ENCODE measurements at places on chromosomes 5 and 9. TPM values are rescaled to one million over a fixed set of nuclear protein-coding genes. Genes with fewer than 3 reads are reported as not detected.

PDE6A gene
- total RNA-seq, result 0.05 TPM

DNA sequence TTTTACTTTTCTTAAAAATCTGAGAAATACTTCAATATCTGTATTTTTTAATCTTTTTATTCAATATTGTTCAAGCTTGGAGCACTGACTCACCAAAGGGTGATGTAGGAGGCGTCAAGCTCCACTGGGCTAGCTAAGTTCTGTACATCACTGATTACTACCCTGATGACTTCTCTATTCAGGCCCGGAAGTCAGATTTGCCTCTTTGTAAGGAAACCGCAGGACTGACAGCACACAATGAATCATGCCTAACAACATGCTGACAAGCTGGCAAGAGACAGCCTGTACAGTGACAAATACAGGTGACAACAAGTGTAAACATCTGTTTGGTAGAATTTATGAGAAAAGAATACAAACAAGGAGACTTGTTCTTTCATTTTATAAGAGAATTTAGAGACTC is 627.9 kb upstream of the RORB start:
- DNase-seq, result no peak

CYSRT1 gene
- 0.37 TPM for total RNA-seq

DNA sequence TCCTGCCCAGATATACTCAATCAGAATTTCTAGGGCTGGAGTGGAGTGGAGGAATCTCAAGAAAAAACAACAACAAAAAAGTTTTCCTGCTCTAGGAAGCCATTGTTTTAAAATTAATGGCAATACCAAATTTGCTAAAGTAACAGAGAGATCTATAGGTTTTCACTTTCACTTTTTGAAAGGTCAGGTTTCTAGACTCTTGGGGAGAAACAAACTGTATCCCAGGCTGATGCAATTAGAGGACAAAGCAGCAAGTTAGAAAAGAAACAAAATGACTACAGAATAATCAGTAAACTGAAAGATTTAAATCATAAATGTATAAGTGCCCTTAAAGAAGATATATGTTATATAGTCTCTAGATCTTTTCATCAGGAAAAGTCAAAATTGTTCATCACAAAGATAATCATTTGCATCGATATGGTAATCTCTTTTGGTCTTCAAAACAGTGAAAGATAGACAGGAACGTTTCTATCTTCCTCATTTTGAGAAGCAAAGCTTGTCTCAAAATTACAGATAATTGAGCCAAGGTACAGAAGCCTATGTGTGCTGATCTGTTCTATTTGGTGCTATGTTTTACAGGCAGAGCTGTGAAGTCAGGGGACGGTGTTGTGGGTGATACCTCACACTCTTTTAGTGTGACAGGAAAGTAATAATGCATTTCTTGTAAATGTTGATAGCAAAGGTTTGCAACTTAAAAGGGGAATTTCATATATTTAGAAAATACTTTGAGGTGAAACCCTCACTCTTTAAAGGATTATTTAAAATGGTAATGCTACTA is 1746.6 kb upstream of the C9orf72 start:
- no peak for DNase-seq

DNA sequence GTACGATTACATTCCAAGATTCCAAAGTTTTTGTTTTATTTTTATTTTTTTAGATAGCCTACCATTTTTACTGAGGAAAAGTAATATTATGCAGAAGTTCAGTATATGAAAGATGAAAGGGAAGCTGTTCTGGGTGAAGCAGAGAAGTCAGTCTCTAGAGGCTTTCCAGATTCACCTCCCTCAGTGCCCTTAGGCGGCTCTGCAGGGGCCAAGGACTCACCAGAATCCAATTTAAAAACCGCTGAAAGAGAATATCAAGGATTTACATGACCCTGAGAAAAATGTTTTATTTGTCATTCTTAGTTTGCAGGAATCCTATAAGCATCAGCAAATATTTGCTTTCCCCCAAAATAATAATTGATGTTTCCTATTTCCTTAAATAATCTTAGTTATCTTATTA is 1084.6 kb upstream of the ARRDC3 start:
- no peak for DNase-seq

UBE2B gene
- 51.4 TPM for total RNA-seq

DNA sequence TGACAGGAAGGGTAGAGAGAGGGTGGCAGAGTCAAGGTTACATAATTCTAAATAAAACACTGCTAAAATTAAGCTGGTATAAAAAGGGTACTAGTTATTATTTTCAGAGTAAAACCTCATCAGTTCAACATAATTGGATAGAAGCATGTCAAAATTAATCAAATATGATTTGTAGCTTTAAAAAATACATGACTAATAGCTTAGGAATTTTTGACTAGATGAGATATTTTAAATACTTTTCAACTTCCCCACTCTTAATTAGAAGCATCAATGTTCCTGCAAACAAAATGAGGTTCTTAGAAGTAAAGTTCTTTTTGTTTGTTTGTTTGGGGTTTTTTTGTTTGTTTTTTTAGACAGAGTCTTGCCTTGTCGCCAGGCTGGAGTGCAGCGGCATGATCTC is 29.1 kb downstream of the HTR4 start:
- DNase-seq, result no peak

- DNase-seq, result no peak
Observed at GRCh38 chr5:83253720-83254119, 176.4 kb downstream of the XRCC4 start.

GRCh38 chr5:135824541-135825041 is 9.9 kb upstream of the SLC25A48 start:
- no peak for DNase-seq

- DNase-seq, result peak; percentile 73
Observed at GRCh38 chr9:104091708-104092107, 2.4 kb upstream of the SMC2 start.

DNA sequence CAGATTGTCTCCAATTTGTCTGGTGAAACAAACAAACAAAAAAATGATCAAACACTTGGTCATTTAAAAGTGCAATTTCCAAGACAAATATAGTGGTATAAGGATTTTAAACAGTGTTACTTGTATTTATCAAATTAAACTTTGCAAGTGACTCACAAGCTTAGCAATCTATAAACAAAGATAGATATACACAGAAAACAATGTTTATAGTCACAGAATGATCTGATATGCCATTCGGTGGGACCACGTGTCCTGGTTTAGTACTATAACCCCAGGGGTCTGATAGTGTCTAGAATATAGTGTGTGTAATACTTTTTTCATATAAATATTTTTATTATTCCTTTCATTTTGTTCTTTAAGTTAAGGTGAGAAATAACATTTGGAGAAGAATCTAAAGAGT is 91.3 kb downstream of the DPYSL3 start:
- no peak for DNase-seq

FAM81B gene
- not detected for total RNA-seq

DNA sequence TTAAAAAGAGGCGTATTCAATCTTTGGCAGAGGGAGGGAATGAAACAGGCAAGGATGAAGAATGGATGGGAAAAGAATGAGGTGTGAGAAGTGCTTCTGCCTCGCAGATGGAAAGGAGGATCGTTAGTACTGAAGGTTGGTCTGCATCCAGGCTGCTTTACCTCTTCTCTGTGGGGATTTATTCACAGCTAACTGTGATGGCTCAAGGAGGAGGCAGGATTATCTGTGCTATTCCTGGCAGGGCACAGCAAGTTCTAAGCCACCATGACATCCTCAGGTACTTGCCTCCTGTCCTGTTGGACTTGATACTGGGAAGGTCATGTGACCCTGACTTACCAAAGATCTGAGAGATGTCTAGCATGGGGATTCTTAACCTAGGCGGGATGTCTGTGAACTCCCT is 84.3 kb downstream of the GDNF start:
- no peak for DNase-seq

PCDHGA8 gene
- total RNA-seq, result 1.4 TPM

GRCh38 chr9:121348221-121348620 is 21.8 kb downstream of the STOM start:
- no peak for DNase-seq

DNA sequence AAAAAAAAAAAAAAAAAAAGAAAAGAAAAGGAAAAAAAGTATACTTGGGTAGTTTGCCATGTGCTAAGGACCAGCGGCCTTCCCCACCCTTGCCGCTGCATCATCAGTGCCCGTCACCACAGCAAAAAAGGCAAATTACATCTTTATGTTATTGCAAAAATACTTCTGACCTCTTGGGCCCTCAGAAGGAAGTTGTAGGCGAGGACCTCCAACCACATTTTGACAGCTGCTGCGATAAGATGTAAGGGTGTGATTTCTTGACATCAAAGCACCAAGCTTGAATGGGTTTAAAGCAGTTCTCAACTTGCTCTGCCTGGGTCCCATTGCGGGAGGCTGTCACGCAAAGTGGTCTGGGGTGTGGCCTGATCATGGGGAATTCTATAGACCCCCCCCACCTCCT is 39.2 kb downstream of the DMRT1 start:
- DNase-seq, result no peak

DNA sequence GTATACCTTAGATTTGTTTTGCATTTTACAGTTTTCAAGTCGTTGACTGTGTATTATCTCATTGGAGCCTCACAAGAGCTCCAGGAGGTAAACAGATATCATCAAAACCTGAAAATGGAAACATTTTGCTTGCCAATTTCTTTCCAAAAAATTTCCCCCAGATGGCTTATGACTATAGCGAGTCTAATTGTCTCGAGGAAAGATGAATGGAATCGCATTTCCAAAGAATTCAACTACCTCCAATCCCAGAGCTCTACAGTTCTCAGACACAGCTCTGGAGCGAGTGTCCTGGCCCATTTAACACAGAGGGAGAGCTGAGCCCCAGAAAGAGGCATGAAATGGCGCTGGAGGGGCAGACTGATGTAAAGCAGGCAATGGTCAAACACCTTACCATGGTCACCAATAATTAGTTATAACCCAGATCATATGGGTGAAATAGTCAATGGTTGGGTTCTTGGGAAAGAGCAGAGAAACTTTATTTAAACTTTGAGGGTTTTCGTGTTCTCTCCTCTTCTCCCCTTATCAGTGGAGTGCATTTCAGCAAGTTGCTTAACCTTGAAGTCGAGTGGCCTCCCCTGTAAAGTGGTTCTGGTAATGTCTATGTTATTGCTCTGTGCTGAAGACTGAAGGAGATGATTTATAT is 168.2 kb downstream of the ZDHHC21 start:
- DNase-seq, result no peak

DNA sequence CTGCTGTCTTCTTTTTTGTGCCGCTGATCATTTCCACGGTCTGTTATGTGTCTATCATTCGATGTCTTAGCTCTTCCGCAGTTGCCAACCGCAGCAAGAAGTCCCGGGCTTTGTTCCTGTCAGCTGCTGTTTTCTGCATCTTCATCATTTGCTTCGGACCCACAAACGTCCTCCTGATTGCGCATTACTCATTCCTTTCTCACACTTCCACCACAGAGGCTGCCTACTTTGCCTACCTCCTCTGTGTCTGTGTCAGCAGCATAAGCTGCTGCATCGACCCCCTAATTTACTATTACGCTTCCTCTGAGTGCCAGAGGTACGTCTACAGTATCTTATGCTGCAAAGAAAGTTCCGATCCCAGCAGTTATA is 17.1 kb downstream of the F2R start:
- DNase-seq, result no peak

- no peak for DNase-seq
Observed at GRCh38 chr5:78661691-78662090, 13.1 kb upstream of the LHFPL2 start.

DNA sequence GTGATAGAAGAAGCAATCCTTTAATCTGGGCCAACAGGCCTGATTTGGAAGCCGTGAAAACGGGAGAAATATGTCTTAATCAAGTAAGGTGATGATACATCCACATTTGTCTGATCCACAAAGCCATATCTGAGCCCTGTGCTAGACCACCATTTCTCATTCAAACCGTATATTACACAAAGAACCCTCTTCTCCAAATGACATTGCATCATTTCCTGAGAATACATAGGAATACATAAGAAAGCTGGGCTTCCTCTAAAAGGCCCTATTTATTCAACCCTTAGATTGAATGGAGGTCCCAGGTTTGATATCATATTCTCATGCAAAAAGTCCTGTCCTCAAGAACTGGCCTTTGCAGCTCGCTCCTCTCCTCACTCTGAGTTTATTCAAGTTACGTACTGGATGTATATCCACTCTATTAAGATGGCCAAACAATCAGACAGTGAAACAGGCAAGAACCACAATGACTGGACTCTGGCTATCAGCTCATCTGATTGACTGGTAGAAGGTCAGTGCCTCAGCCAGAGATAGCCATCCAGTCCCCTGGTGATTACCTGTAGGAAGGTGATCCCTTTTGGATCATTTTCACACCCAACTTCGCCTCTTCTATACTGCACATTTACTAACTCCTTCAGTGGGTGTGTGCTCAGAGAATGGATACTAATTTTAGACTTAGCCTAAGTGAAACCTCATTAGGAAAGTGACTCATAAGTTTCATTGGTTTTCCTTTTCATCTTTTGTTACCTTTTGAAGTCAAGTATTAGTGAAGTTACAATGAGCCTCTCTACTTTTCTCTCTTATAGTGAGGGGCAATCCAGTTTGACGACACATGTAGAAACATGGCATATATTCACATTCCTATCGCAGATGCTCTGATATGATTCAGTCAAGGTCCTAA is 167.6 kb upstream of the WWC1 start:
- DNase-seq, result no peak

- no peak for DNase-seq
Observed at GRCh38 chr9:6209966-6210365, 5.6 kb upstream of the IL33 start.

- DNase-seq, result no peak
Observed at GRCh38 chr5:142411103-142411502, 86.3 kb upstream of the SPRY4 start.

IGFBPL1 gene
- 0.17 TPM for total RNA-seq

DNA sequence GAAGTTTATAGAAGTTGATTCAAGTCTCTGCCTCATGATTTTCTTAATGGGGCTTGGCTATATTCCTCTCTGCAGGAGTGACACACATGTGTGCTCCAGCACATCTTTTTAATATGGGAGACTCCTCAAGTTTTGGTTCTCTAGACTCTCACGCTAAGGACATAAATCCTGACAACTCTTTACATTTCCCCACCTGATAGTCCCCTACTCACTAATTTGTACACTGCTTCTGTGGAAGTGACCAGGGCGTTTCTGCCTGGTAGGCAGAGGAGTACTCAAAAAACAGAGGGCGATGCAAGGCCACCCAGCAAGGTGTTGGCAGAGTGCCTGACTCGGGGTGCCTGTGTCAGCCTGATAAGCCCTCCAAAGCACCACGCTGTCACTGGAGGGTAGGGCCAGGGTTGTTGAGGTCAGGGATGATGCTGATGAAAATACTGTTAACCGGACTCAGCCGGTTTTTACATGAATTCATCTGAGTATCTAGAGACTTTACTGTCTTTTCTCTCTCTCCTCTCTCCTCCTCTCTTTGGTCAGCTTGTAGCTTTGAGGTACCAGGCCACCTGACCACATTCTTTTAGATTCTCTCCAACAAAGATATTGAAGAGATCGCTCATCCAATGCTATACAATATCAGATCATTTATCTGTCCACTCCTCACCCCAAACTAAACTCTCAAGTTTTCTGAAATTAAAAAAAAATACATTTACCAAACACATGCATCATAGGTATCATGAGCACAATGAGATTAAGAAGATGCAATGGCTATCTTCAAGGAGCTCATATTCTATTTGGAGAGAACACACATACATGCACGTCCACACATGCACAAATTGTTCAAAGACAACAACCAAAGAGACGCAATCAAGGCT is 205.2 kb downstream of the PIK3R1 start:
- no peak for DNase-seq
